ENCODE measurements at places on chromosomes 12 and 14.

GRCh38 chr12:103205906-103206305 lies 248.4 kb downstream of the ASCL1 start:
- DNase-seq = no peak

- DNase-seq = no peak
These were observed 211.0 kb upstream of the GARIN6 start for GRCh38 chr12:99436584-99436983.

DNA sequence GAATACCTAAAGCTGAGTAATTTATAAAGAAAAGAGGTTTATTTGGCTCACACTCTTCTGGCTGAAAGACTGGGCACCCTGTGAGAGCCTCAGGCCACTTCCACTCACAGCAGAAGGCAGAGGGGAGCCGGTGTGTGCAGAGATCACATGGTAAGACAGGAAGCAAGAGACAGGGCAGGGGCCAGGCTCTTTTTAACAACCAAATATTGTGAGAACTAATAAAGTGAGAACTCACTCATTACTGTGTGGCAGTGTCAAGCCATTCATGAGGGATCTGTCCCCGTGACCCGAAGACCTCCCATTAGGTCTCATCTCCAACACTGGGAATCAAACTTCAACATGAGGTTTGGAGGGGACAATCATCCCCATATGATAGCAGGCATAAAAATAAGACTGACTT lies 180.8 kb upstream of the DIO3 start:
- no peak for DNase-seq

GRCh38 chr12:110371408-110372055 lies 32.0 kb downstream of the ANAPC7 start:
- no peak for DNase-seq

DNA sequence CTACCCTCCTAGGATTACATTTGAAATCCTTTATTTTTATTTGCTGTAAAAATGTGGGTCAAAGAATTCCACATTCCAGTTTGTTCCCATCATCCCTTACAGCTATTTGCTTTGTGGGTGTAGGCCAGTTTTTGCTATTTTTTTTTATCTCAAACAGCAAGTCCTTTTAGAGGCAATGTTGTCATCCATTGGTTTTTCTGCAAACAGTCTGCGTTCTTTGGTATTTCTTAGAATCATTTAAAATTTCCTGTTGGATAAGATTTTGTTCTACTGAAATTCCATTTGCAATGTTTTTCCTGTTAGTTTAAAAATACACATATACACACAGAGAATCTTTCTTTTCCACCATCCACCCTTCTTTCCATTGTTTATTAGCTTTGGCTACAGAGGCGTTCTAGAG lies 53.3 kb upstream of the STK38L start:
- DNase-seq = no peak

DNA sequence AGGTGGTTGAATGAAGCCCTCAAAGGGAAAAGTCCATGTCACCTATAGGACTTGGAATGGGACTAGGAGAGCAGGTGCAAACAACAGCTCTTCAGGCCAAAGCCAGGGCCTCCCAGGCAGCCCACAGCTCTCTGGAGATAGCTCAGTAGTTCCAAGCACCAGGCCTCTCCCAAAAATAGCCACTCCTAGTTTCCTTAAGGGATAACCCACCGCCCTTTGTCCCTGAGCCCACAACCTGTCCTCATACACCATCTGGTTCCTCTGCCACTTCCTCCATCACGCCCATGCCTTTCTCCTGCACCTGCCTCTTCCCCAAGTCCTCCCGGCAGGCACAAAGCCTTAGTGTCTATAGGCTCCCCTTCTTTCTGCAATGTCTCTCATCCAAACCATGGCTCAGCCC lies 2.1 kb downstream of the RAB15 start:
- DNase-seq = no peak

GRCh38 chr12:91347481-91348214 lies 165.0 kb upstream of the DCN start:
- no peak for DNase-seq
